ENCODE measurements at places on chromosomes 4 and X.

- DNase-seq: no peak
These were observed 389.6 kb downstream of the ARHGAP24 start for GRCh38 chr4:85864259-85865205.

DNA sequence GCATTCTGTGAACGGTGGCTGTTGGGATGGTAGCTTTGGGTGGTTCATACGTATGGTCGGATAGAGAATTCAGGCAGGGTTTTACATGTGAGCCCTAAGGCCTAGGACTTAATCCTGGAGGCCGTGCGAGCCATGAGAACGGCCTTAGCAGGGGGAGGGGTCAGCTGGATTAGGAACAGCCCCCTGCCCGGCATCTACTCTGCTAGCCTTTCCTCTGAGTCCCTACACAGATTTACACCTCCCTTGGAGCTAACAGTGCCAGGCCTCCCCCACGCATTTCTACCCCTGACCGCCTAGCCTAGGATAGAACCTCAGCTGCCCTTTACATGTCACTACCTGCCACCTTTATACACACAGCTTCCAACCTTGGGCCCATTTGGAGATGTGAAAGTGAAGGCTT, 7.1 kb downstream of the PRAF2 start:
- DNase-seq: no peak

DNA sequence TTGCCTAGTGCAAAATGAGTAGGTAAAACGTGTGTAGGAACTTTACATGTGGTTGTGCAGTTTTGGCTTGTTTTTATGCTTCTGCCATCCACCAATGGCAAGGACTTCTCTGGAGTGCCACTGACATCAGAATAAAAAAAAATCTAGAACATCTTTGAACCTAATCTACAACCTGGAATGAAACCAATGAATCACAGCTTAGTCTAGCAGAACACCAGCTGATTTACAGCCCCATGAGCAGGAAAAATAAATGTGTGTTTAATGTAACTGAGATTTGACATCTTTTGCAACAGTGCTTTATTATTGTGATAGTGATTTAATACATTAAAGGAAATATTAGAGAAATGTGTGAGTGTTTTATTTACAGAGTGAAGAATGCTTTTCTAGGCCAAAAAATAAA, 995.1 kb downstream of the PCDH7 start:
- DNase-seq: no peak

DNA sequence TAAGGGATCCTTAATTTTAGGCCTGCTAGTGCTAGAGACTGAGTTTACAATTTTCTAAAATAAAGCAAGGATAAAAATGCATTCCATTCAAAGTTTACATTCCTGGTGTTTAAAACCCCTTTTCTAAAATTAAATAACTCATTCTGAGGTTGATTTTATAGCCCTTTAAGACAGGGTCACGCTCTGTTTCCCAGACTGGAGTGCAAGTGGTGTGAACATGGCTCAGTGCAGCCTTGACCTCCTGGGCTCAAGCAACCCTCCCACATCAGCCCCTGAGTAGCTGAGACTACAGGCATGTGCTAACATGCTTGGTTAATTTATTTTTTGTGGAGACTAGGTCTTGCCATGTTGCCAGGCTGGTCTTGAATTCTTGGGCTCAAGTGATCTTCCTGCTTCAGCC, 6.8 kb upstream of the CDKL2 start:
- DNase-seq: no peak

- DNase-seq: no peak
These were observed 11.5 kb upstream of the HOPX start for GRCh38 chr4:56692576-56692975.

- peak; percentile 42 for DNase-seq
These were observed 12.9 kb downstream of the PALLD start for GRCh38 chr4:168509786-168510185.

Data from CD4-positive, alpha-beta T cell treated with Interleukin-4 for 1 hour (primary cell).